ENCODE measurements at places on chromosomes 5 and 9. TPM values are rescaled to one million over a fixed set of nuclear protein-coding genes. Genes with fewer than 3 reads are reported as not detected.

Gene SGTB
- polyA plus RNA-seq = 9.3 TPM

Gene ANKRD31
- polyA plus RNA-seq = 0.86 TPM

Gene ASS1
- polyA plus RNA-seq = 281 TPM

Gene PCDHGA11
- 5.1 TPM for polyA plus RNA-seq

Gene SLC36A3
- polyA plus RNA-seq = not detected

Gene GAS1
- 55.3 TPM for polyA plus RNA-seq

Gene GNA14
- polyA plus RNA-seq = 16.6 TPM

Gene FAM219A
- 13.0 TPM for polyA plus RNA-seq

Gene ITK
- 0.23 TPM for polyA plus RNA-seq

Gene SURF1
- polyA plus RNA-seq = 34.7 TPM

Gene ZNF883
- polyA plus RNA-seq = 11.1 TPM

Gene RALGPS1
- 30.6 TPM for polyA plus RNA-seq

Gene GGTA1
- 5.2 TPM for polyA plus RNA-seq

Gene ZNG1C
- polyA plus RNA-seq = 26.3 TPM

Gene GRPEL2
- polyA plus RNA-seq = 23.1 TPM

Gene GABRB2
- polyA plus RNA-seq = 2.5 TPM

Gene TMC1
- polyA plus RNA-seq = 1.3 TPM

Gene CDH9
- 21.8 TPM for polyA plus RNA-seq

Gene HEMGN
- 1.5 TPM for polyA plus RNA-seq

Gene C5orf46
- polyA plus RNA-seq = not detected

Gene UGT3A2
- 20.1 TPM for polyA plus RNA-seq

Gene SH3TC2
- 0.96 TPM for polyA plus RNA-seq

Gene PRRT1B
- polyA plus RNA-seq = 1.2 TPM

Gene MCTP1
- 7.7 TPM for polyA plus RNA-seq

Gene FBXW2
- polyA plus RNA-seq = 54.2 TPM

Gene KIF4B
- polyA plus RNA-seq = 0.28 TPM

Gene EGFL7
- polyA plus RNA-seq = 38.8 TPM

Gene IFNB1
- polyA plus RNA-seq = not detected

Gene LCN15
- 0.23 TPM for polyA plus RNA-seq

Gene FBN2
- polyA plus RNA-seq = 101 TPM

Gene PSAT1
- polyA plus RNA-seq = 76.7 TPM

Gene COL15A1
- 21.6 TPM for polyA plus RNA-seq

Gene FOXD4L6
- polyA plus RNA-seq = not detected

Gene RNF180
- polyA plus RNA-seq = 12.5 TPM

Gene PTGES
- 4.3 TPM for polyA plus RNA-seq

Gene KCTD16
- 2.9 TPM for polyA plus RNA-seq

Gene FOXD4L4
- polyA plus RNA-seq = not detected

Gene GMCL2
- polyA plus RNA-seq = not detected

Gene LCN10
- polyA plus RNA-seq = 1.8 TPM

Gene TTC23L
- 5.0 TPM for polyA plus RNA-seq

Gene SERF1A
- 15.2 TPM for polyA plus RNA-seq

Gene FCN2
- 0.48 TPM for polyA plus RNA-seq

Gene SHOC1
- polyA plus RNA-seq = 1.5 TPM

Gene CAVIN4
- 5.5 TPM for polyA plus RNA-seq

Gene GFPT2
- 5.1 TPM for polyA plus RNA-seq

Gene PRR7
- polyA plus RNA-seq = 1.0 TPM

Gene PCDHB9
- polyA plus RNA-seq = 4.3 TPM

Gene EIF4E1B
- not detected for polyA plus RNA-seq

Gene TARS1
- 145 TPM for polyA plus RNA-seq

Gene NRG2
- 0.88 TPM for polyA plus RNA-seq

Gene MAP1B
- polyA plus RNA-seq = 15.8 TPM

Gene ELAVL2
- 5.0 TPM for polyA plus RNA-seq

Gene HARS2
- 61.0 TPM for polyA plus RNA-seq

All from left kidney (tissue), 8 donors.